Activated CD4-positive, alpha-beta T cell treated with anti-CD3 and anti-CD28 coated beads for 48 hours (primary cell): ENCODE measurements at places on chromosomes 3 and 15.

DNA sequence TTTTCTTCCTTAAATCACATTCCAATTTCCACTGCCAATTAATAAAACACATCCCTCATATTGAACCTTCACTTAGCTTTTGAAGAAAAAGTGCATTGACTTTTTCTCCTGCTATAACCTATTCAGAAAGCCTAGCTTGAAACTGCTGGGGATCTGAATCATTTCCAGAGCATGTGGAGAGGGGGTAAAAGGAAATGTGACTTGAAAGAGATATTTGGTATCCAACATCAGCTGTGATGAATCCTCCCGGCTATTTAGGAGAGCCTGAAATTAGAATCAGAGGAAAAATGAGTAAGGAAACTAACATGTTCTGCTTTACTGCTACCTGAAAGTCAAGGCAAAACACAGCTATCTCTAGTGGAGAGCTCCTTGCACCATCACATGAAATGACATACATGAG is 2.6 kb upstream of the GNB5 start:
- DNase-seq: no peak

- DNase-seq: no peak
Observed at GRCh38 chr3:41592753-41593510, 369.0 kb downstream of the ULK4 start.

DNA sequence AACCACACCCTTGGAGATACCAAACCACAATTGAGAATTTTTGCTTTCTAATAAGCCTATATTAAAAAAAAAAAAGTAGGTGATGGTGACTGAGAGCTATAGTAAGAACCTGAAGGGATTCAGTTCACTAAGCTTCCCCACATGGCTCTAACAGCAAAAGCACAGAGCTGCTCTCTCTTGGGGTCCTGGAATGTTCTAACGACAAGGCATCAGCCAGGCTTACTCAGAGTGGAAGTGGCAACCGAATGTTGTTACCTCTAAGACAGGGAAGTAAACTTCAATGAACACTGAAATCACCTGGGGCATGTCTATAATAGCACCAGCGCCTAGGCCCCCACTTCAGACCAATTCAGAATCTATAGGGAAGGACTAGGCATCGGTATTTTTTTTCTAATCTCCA is 397.7 kb downstream of the MAGI1 start:
- no peak for DNase-seq

- DNase-seq: no peak
Observed at GRCh38 chr3:129004639-129005295, 3.7 kb downstream of the EFCC1 start.

GRCh38 chr3:55570271-55570711 is 83.2 kb upstream of the WNT5A start:
- DNase-seq: no peak

DNA sequence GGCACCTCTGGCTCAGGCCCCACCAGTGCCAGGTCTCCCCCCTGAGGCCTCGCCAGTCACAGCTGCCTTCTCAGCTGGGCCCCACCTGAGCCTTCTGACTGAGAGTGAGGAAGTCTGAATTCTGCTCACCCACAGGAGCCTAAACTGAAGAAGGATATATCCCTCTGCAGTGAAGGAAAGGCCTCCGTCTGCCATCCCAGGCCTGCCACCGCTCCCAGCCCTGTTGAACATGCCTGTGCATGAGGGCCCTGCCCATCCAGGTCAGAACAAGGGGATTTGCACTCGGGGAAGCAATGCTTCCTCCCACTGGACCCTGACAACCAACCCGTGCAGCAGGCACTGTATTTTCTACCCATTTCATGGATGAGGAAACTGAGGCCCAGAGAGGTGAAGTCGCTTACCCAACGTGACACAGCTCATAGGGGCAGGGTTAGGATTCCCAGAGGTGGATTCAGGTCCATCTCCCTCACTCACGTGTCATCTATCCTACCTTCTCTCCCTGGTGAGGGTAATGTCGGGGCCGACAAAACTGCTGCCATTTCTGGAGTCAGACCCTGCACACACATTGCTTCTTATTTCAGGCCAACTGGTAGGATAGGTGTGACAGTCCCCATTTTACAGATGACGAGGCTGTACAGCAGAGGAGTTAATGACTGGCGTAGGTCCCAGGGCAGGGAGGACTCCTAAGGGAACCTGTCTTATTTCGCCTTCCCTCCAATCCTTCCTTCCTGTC is 22.6 kb downstream of the ATP2B2 start:
- no peak for DNase-seq

DNA sequence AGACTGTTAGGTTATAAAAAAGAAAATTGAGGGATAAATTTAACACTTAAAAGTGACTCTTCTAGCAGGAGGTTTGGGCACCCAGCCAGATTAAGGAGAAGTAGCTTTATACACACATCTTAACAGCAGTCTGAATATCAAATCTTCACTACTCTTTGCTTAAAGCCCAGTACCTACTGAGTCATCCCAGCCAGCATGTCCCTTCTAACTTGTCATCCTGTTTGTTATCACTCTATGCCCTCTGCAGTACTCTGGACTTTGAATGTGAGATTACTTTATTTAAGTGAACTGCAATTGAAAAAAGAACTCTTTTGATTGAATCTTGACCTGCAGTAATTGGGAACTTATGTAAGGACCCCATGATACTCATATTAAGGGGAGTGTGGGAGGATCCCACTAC is 77.6 kb downstream of the FHIT start:
- no peak for DNase-seq

DNA sequence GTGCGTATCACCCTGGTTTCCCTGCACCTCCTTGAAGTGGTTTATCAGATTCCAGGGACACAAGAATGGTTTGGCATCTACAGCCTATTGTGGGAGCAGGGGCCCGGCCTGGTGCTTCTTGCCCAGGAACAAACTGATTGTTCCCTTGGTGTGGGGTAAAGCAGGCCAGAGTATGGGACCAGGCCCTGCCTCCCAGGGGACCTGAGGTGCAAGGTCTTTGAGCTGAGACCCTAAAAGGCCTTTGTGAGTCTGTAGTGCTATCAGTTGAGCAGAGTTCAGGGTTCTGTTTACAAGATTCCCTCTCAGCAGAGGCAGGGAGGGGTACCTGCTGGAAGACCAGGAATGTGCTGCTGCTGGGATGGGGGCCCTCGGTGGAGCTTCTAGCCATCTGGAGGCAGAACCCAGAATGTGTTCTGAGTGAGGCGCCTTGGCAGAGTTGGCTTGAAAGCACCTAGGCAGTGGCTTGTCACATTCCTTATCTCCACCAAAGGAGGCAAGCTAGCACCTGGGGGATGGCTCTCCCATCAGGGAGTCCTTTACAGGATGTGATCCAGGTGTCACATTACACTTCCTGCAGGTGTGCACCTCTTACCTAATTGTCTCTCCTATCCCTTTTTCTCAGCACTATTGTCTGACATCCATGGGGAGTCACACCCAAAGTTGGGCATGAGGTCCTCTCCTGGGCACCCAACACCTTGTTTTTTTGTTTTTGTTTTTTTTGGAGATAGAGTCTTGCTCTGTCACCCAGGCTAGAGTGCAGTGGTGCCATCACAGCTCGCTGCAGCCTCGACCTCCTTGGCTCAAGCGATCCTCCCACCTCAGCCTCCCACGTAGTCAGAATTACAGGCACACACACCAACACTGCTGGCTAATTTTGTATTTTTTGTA is 13.1 kb downstream of the FLNB start:
- no peak for DNase-seq

- DNase-seq: peak; percentile 35
Observed at GRCh38 chr15:22780267-22780666, 6.2 kb upstream of the NIPA1 start.
